ENCODE measurements at places on chromosomes 2 and 18.

- no peaks in the 10 kb centered on the region for H3K27me3 ChIP-seq
- H3K36me3 ChIP-seq, result peaks cover 62% of the 10 kb centered on the region
- H3K4me3 ChIP-seq, result no peak overlapping the region
Measured at GRCh38 chr2:117935456-117935855, 78.4 kb downstream of the CCDC93 start.

- no peaks in the 10 kb centered on the region for H3K4me1 ChIP-seq
- H3K27me3 ChIP-seq, result no peaks in the 10 kb centered on the region
- H3K27ac ChIP-seq, result no peak overlapping the region
- H3K36me3 ChIP-seq, result peaks cover 2% of the 10 kb centered on the region
Measured at GRCh38 chr2:118291251-118291880, 203.1 kb downstream of the INSIG2 start.

- no peak for DNase-seq
- H3K4me3 ChIP-seq, result no peak overlapping the region
Measured at GRCh38 chr2:133835821-133836619, 267.8 kb upstream of the NCKAP5 start.

GRCh38 chr2:55718165-55719008 lies 24.7 kb upstream of the PNPT1 start:
- H3K27me3 ChIP-seq, result no peaks in the 10 kb centered on the region
- no peaks in the 10 kb centered on the region for H3K36me3 ChIP-seq
- H3K4me1 ChIP-seq, result no peaks in the 10 kb centered on the region
- peak; percentile 42 for DNase-seq

- H3K4me3 ChIP-seq, result no peak overlapping the region
- no peak for DNase-seq
- no peaks in the 10 kb centered on the region for H3K27me3 ChIP-seq
- H3K36me3 ChIP-seq, result no peaks in the 10 kb centered on the region
- no peak overlapping the region for H3K27ac ChIP-seq
Measured at GRCh38 chr2:189633392-189633811, 27.9 kb upstream of the ASNSD1 start.

DNA sequence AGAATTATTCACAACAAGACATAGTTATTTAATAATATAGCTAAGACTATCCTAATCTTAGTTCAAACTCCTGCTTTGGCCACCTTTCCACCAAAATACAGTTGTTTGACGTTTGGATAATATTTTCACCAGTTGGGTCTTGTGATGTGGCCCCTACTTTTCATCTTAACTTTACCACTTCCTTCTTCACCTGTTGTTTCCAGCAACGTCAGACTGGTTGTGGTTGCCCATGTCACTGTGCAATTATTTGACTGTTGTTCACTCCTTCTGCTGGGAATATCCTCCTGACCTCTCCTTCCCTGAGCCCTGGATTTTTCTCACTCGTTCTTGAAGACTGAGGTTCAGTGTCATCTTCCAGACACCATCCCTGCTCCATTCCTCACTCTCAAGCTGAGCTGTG lies 132.2 kb upstream of the RASGRP3 start:
- no peaks in the 10 kb centered on the region for H3K27me3 ChIP-seq
- no peak overlapping the region for H3K27ac ChIP-seq
- H3K4me3 ChIP-seq, result no peak overlapping the region
- no peak for DNase-seq
- H3K36me3 ChIP-seq, result no peaks in the 10 kb centered on the region

DNA sequence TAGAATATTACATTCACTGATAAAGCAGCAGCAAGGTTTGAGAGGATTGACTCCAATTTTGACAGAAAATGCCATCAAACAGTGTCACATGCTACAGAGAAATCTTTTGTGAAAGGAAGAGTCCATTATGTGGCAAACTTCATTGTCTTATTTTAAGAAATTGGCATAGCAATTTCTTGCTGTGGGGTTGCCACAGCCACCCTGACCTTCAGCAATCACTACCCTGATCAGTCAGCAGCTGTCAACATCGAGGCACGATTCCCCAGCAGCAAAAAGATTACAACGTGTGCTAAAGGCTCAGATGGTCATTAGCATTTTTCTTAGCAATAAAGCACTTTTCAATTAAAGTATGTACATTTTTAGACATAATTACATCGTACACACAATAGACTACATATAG lies 74.7 kb downstream of the PRKCE start:
- H3K4me3 ChIP-seq, result no peak overlapping the region
- DNase-seq, result no peak

Data from H9 (cell line).